Left lung (tissue), 14 donors: ENCODE measurements at places on chromosomes 5 and 9. TPM values are rescaled to one million over a fixed set of nuclear protein-coding genes. Genes with fewer than 3 reads are reported as not detected.
A peak's percentile ranks its signal among the peaks of the same experiment; 100 is the strongest.

DNA sequence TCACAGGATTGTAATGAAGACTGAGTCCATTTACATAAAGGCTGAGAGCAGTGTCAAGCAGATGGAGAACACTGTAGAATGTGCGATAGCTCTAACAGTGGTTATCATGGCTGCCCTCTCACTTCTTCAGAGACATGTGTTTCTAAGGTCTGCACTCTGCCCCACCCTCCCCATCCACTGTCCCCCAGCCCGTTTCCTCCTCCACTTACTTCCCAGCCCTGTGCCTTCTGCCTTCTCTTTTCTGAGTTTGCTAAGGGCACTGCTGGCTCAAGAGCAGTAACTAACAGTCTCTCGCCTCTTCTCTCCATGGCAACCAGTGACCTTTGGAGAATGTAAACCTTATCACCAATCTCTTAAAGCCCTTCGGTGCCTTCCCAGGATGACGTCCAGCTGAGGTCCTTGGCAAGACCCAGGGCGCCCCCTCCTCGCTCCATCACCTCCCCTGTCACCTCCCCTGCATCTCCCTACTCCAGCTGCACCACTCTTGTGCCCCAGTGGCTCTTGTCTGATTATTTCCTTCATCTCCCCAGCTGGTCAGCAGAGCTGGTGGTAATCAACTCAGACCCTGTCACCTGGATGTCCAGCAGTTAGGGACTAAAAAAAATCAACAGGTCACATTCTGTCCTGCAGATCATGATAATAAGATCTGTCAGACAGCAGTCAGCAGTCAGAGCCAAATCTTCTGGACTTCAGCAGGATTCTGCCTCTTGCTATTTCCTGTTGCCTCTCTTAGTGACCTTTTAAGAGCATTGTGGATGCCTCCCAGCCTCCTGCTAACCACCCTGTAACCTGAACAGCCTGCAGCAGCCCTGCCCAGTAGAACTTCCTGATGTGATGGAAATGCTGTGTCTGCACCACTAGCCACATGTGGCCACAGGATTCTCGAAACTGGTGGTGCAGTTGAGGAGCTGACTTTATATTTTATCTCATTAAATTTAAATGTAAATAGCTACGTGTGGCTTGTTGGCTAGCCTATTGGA lies 9.0 kb downstream of the FXN start:
- DNase-seq: no peak

GRCh38 chr5:149680810-149681221 lies 49.3 kb upstream of the PPARGC1B start:
- no peak for DNase-seq

DNA sequence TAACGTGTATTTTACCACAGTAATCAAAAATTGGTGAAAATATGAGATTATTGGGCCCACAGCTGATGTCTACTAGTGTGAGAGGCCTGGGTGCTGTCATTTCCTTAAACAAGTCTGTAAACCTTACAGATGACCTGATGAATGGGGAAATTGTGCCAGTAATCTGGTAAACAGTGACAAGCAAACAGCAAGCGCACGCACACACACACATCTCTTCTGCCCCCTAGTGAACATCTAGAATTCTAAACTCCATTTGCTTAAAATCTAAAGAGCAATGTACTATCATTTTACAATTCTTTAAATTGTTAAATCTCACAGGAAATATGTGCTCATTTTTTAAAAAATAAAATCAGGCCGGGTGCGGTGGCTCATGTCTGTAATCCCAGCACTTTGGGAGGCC lies 7.5 kb upstream of the RAPGEF1 start:
- DNase-seq: no peak

DNA sequence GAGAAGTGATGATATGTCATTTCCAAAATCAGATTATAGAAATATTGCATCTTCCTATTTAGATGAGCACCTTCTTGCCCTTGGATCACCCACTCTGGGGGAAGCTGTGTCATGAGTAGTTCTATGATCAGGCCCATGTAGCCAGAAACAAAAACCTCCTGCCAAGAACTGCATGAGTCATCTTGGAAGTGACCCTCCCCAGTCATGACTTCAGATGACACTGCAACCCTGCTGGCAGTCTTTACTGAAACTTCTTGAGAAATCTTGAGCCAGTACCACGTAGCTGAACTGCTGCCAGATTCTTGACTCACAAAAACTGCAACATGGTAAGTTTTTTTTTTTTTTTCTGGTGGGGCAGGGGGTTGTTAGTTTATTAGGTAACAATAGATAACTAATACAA lies 439.6 kb upstream of the PTGER4 start:
- DNase-seq: no peak

GRCh38 chr5:154524859-154525258 lies 46.8 kb upstream of the HAND1 start:
- DNase-seq: no peak

GRCh38 chr5:78653031-78653430 lies 4.5 kb upstream of the LHFPL2 start:
- DNase-seq: no peak

- peak; percentile 43 for DNase-seq
Observed at GRCh38 chr9:36137392-36138004, 965 bp downstream of the GLIPR2 start.

DNA sequence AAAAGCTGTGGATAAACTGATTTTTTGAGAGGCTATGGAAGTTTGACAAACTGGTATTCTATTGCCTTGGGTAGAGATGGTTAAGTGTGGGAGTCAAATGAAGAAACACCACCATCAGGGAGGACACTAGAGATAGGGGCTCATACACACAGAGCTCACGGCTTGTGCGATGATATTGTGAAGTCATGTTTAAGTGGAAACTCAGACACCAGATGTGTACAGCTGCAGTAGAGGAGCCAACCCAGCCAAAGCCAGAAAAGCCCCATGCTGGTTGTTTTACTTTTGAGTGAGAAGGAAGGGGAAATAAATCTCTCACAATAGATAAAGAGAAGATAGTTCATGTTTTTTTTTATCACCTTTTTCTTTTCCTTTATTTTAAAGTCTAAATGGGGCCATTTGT lies 377.7 kb downstream of the DMRT2 start:
- DNase-seq: no peak

- DNase-seq: no peak
Observed at GRCh38 chr9:128103589-128103962, 24.0 kb downstream of the PTGES2 start.

DNA sequence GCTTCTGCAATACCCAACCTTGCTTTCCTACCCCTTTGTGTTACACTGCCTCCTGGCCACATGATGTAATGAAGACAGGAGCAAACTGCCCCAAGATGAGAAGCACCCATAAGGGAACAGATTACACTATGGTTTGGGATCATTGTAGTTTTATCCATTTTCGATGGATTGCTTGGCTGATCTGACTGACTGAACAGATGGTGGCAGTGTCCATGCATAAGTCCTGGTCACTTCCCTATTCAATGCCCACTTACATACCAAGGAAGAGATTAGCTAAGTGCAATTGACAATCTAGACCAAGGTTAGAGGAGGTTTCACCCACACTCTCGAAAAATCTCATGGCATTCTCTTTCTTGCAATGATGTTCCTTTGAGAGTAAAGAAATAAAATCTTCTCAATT lies 319.9 kb downstream of the RAB3C start:
- no peak for DNase-seq

- DNase-seq: no peak
Observed at GRCh38 chr5:119031905-119032304, 39.0 kb upstream of the DMXL1 start.

DNA sequence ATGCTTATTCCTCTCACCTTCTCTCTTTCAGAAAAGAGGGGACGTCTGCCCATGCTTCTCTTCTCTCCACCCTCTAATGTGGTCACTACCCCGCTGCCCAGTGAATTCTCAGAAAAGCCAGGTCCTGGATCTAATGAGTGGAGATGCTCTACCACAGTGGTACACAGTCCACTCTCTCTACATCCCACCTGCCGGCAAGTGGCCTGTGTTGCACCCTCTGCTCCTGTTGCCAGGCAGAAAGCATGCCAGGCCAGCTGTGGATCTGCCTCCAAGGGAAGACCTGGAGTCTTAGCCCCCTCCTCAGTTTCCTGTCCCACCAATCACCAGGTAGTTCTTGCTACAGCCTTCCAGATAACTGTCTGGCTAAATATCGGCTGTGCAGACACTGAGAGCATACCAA lies 71.2 kb upstream of the SPDL1 start:
- DNase-seq: no peak

GRCh38 chr5:138663009-138663408 lies 87.8 kb upstream of the HSPA9 start:
- DNase-seq: peak; percentile 16

DNA sequence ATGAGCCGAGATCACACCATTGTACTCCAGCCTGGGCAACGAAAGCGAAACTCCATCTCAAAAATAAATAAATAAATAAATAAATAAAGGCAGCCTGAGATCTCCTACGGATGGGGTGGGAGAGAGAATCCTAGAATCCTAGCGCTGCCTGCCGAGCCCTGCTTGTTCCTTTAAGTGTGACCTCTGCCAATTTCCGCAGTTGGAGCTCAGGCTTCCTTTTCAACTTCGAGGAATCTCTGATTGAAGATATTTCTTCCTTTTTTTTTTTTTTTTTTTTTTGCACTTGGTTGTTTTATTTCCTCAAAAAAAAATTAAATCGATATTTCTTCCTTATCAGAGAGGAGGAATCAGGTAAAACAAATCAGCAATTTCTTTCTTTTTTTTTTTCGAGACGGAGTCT lies 27.3 kb upstream of the MATR3 start:
- no peak for DNase-seq

DNA sequence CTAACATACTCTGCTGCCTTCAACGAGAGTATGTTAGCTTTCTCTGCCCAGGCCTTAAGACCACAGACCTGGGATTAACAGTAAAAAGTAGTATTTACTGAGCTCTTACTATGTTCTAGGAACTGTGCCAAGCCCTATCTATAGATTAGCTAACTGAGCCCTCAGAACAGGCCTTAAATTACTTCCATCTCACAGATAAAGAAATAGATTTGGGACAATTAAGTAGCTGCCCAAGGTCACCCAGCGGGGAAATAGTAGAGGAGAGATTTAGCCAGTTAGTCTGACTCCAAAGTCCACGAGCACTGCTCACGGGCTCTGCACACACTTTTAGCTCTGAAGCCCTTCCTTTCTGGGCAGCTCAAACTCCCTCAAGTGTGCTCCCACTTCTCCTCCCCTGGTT lies 64.5 kb upstream of the EQTN start:
- DNase-seq: no peak

- no peak for DNase-seq
Observed at GRCh38 chr5:56012281-56012963, 17.7 kb upstream of the IL6ST start.

DNA sequence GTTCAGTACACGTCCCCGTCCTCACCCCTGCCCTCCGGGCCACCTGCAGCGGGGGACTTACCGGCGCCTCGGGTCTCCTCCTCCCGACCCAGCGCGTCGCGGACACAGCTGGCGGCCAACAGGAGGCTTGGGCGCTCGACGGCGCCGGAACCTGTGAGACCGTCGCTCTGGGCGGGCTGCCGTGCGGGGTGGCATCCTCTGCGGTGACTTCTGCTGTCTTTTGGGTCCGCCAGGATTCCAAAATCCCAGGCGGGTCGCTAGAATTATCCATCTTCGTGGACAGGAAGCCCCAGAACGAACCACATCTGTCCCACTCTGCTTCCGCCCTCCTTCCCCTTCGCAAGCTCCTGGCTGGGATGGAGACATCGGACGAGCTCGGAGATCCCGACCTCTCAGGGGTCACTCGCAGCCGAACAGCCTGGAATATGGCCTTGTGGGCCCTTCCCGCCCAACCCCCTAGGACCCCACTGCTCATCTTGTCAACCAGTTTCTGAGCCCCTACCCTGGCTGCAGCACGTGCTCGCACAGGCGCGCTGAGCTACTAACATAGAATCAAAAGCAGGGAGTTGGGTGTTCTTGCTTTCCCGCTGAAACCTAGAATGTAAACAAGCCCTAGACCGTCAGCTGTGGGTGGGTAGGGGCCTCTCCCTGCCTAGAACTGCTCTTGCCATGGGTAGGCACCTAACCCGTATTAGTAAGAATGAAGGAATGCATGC lies 947 bp upstream of the MARCHF3 start:
- peak; percentile 13 for DNase-seq

GRCh38 chr9:35136866-35137265 lies 21.2 kb upstream of the ATOSB start:
- DNase-seq: no peak

DNA sequence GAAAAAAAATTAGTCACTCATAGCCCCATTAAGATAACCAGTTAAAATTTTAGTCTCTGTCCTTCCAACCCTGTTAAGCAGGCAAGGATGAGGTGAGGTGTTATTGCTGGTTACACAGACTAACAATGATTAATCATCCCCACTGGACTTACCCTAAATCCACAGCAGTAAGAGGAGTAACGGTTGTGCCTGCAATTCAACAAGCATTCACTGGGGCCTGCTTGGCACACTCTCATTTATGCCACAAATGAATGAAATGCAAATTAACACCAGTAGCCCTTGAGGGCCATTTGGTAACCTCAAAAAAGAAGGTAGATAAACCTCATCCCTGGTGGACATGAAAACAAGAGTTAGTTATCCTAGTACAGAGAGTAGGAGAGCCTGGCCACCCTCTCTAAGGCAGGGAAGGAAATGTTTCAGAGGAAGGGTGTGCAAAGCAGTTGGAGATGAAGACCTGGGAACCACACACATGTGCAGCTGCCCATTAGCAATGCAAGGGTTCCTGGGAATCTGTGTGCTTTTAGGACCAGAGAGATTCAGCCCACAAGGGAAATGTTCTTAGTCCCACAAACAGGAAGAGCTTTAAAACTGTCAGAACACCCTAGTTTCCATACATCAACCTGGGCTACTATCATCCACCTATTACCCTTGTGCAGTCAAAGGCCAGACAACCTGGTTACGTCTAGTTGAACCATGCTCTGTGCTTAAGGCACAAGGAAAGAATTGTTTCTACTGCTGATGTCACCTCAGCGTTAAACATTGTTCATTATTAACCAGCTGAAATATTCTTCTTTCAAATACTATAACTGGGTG lies 7.7 kb downstream of the LHFPL2 start:
- no peak for DNase-seq

GRCh38 chr9:128593039-128593438 lies 40.7 kb downstream of the SPTAN1 start:
- DNase-seq: no peak

The PCDHGA4 gene
- polyA plus RNA-seq: 3.1 TPM

The C7 gene
- polyA plus RNA-seq: 532 TPM

The FOXI1 gene
- polyA plus RNA-seq: not detected

The IL13 gene
- polyA plus RNA-seq: not detected

The TPM2 gene
- polyA plus RNA-seq: 206 TPM

The CARD6 gene
- polyA plus RNA-seq: 6.3 TPM

The DMRT3 gene
- not detected for polyA plus RNA-seq

The OBP2B gene
- polyA plus RNA-seq: not detected

The RACK1 gene
- polyA plus RNA-seq: 2,942 TPM

The CDH12 gene
- polyA plus RNA-seq: 3.1 TPM

The PTGS1 gene
- polyA plus RNA-seq: 5.4 TPM

The RMRP gene
- not detected for polyA plus RNA-seq

The ZFP62 gene
- polyA plus RNA-seq: 66.1 TPM

The CARTPT gene
- polyA plus RNA-seq: not detected

The SPATA31D4 gene
- not detected for polyA plus RNA-seq

The NIPAL4 gene
- polyA plus RNA-seq: not detected
